ENCODE measurements at places on chromosomes 5 and 9.

GRCh38 chr5:136193322-136193935 is 467 bp upstream of the SMIM32 start:
- DNase-seq: no peak

- no peak for DNase-seq
These were observed 83.5 kb upstream of the BOD1 start for GRCh38 chr5:173699966-173700365.

DNA sequence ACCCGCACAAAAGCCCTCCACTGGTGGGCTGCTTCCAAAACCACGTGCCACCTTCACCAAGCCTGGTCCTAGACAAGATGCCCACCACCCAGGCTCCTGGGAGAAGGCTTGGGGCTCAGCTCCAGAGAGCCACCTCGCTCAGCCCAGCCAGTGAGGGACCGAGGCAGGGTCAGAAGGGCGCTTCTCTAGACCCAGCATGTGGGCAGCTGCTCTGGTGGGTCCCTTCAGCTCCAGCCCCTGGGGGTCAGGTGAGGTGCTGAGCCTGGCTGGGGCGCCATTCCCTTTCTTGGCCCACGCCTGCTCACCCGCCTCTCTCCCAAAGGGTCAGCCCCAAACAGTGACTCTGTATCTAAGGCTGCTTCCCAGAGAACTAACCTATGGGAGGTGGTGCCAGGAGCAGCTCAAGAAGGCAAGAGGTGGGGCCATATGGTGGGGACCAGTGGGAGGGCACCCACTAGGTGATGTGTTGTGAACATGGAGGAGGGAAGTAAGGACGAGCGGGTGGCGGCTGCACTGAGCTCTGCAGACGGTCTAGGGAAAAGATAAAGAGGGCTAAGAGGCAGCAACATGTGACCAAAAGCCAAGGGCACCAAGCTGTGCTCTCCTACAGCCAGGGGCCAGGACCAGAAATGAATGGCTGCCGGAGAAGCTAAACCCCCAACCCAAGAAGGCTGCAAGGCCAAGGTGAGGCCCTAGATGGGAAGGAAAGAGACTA is 79.3 kb downstream of the CAMSAP1 start:
- no peak for DNase-seq

DNA sequence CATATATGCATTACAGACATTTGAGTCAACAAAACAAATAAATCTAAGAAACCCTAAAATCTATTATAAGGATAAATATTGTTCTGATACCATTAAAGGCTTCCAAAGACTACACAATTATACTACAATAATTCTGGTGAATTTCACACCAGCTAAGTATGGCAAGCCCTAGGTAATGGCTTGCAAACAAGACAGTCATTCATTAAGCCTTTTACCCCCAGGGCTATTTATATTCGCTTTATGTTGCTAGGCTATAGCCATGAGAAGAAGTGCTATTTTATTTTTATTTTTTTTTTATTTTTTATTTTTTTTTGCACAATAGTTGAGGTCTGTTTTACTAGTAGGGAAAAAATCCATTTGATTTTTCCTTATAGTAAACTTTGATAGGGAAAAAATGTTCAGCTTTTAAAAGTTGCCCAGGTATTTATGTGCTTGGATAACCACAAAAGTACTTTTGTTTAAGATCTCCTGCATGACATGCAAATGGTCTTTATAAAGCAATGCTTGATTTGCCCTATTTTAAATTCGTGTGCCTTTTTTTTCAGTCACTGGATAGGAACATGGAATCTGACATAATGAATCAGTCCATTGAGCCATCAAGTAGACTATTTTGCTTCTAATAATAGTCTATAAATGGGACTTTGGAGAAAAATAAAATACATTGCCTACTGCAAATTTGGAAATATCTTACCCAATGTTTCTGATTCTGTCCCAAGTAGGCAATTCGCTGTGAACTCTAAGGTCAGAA is 946.3 kb upstream of the COX7C start:
- DNase-seq: no peak

DNA sequence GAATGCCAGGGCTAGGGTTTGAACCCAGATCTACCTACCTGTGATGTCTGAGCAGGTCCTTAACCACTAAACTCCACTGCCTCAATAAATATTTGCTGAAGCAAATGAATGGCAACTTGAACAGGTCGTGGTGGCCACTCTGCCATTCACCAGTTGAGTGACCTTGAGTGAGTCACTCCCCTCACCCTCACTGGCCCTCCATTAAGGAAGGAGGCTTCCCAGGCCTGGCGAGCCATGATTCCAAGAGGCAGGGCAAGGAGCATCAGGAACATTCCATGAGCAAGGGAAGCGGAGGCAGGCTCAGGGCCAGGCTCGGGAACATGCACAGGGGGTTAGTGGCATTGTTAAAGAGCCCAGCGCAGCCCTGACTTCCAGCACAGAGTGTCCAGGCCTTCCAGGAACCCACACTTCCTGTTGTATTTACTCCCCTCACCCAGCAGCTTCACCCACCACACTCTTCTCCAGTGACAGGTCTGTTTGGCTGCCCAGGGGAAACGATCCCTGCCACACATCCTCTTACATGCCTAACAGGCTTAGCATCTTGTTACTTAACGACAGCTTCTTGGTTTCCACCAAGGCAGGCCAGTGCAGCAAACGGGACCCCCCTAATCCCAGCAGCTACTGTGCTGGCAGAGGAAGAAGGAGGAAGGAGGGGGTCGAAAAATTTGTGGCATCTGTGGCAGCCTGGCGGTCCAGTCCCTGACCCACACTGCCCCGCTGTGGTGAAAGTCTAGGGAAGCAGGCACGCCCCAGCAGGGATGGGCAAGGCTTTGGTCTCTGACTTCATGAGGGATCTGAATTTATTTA is 43.7 kb upstream of the TTC1 start:
- peak; percentile 66 for DNase-seq

GRCh38 chr9:112546149-112547012 is 59.8 kb downstream of the KIAA1958 start:
- DNase-seq: peak; percentile 71

- DNase-seq: no peak
These were observed 110.5 kb upstream of the LPCAT1 start for GRCh38 chr5:1634337-1634661.

- DNase-seq: no peak
These were observed 103.0 kb downstream of the AOPEP start for GRCh38 chr9:94829380-94830070.

GRCh38 chr5:173035904-173036707 is 20.0 kb upstream of the CREBRF start:
- DNase-seq: no peak

GRCh38 chr9:136196404-136197083 is 8.4 kb downstream of the LHX3 start:
- no peak for DNase-seq

DNA sequence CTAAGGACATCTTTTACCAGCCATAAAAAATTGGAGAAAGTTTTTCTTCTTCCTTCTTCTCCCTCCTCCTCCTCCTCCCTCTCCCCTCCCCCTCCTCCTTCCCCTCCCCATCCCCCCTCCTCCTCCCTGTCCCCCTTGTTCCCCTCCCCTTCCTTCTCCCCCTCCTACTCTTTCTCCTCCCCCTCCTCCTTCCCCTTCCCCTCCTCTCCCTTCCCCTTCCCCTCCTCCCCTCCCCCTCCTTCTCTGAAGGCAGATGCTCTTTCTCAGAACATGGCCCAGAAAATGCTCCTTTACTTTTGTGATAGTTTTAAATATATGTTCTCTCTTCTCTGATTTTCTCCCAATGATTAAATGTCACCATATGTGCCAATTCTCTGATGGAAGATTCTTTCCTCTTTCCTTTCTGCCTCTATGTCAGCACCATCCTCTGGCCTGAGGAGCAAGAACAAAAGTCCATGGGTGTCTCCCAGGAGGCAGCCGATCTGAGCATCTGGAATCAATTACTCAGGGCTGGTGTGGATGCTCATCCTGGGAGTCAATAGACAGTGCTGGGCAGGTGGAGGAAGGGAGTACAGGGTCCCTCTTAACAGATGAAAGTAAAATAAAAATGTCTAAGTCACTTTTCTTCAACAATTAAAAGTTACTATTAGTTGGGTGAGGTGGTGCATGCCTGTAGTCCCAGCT is 63.0 kb upstream of the GNA14 start:
- DNase-seq: peak; percentile 59
